ENCODE measurements at places on chromosomes 5 and 9. TPM values are rescaled to one million over a fixed set of nuclear protein-coding genes. Genes with fewer than 3 reads are reported as not detected.

DNA sequence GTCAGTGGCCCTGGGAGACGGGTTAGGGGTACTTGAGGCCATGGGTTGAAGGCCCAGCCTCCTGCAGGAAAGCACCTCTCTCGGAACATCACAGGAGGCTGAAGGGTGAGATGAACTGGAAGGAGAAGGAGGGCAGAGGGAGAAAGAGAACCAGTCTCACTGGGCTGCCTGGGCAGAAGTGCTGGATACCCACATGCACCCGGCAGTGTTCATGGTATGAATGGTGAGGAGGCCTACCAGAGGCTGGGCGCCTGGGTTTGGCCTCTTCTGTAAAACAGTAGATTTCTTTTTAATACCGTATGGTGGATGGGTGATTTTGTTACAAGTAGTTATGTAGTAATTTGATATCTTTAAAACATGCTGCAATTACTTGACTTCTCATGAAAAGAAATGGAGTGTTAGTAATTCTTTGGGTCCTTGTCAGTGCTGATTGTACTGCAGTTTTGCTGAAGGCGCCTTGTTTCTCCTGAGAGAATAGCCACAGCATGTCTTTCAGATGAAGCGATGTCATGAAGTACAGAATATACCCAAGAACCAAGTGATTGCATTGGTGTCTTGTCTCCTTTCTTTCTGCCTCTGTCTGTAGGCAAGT lies 258.6 kb downstream of the FANCC start:
- DNase-seq: peak; percentile 40

DNA sequence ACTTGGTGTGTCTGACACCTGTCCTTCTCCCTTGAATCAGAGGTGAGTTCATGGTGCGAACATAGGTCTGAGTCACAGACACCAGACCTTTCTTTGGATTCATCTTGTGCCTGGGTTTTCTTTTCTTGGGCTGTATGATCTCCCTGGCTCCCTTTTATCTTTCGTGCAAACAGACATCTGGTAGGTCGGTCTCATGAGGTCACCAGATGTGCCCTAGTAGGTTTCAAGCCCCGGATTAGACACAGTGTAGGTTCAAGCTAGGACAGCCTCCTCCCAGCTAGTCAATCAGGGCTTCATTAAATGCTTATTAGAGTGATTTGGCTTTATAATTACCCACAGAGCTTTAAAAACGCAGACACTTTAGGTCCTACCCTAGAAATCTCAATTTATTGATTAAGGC lies 106.0 kb upstream of the MYO10 start:
- DNase-seq: no peak

DNA sequence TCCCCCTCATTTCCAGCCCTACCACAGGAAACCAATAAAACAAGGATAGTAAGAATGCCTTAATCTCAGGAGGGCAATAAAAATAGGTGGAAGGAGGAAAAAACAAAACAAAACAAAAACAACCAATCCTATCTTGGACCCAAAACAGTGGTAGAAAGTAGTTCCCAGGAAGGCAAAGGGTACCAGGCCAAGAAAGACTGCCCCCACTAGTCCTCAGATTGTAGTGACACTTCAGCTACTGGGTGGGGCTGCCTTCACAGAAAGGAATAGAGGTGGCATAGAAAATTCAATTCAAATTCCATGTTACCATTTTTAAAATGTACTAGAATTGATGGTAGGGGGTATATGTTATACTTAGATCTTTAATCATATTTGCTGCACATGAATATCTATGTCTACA lies 59.3 kb downstream of the DPYSL3 start:
- no peak for DNase-seq

DNA sequence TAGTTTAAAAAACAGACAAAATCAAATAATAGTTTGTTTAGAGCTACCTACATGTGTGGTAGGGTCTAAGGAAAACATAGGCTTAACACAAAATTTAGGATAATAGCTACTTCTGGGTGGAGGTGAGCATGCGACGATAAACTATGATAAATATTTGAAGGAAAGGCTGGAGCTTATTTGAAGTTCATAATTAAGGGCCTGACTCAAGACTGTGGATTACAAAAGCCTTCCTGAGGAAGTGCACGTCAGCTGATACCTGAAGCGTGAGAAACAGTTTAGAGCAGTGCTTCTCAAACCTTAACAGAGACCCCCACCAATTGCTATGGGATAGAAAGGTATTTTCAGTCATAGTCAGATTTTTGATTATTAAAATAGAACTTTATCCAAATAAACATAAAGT lies 20.4 kb upstream of the UBLCP1 start:
- DNase-seq: peak; percentile 8

- no peak for DNase-seq
These were observed 19.0 kb downstream of the ABL1 start for GRCh38 chr9:130854092-130854491.

The SELENOP gene
- 439 TPM for total RNA-seq

The SAXO1 gene
- 0.54 TPM for total RNA-seq

The SLC1A3 gene
- total RNA-seq: 21.0 TPM

DNA sequence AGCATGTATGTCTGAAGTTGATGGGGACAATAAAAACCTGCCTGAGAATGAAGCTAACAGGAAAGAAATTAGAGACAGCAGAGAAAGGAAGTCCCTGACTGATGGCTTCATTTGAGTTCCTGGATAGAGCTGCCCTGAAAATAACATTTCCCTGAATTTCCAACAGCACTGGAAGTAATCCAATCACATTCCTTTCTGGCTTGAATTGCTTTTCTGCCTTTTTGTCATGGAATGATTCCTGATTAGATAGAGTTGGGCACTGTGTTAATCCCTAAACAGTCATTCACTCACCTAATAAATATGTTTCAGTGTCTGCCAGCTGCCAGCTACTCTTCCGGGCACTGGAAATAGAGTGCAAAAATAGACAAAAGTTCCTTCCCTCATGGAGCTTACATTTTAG lies 30.0 kb upstream of the SH3RF2 start:
- DNase-seq: no peak

DNA sequence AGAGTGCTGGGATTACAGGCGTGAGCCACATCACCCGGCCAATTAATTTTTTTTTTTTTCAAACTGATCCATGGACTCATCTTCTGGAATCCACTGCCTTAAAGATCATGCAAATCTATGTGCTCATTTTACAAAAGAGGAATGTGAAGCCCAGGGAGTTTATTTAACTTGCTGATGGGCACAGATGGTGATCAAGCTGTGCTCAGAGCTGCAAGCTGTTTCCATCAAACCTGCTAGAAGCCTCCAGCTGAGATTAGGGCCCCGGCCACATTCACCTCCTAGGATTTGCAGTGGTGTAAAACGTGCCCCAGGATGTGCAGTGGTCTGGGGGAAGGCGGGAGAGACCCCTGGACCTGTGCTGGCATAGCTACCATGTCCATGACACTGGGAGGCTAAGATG lies 56.1 kb upstream of the TUT7 start:
- no peak for DNase-seq

DNA sequence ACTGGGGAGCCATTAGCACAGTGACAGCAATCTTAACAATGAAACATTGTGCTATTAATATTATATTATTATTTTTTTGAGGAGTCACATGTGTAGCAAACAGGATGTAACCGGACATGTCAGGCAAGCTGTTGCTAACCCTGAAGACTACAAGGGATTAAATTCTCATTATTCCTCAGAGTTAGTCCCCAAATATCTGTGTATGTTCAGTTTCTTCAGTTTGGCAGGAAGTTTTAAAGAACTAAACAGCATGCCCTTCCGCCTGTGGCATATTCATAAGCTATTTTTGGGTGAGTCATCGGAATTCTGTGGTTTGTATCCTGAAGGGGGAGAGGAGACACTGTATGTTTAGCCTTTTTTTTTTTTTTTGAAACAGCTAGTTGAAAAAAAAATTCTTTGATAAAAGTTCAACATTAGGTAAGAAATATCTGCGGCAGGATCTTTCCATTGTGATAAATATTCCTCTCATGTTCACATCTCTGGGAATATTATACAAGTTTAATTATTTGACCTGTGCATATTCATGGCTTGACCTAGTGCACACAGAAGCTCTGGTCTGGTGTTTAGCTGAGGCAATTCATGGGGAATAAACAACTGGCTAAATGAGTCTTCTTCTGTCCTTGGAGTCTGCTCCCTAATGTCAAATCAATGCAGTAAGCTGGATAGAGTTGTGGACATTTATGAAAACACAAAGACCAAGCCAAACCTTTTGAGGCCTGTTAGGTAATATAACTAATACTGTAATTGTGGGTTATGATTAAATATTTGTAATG lies 202.7 kb upstream of the CDKN2B start:
- peak; percentile 9 for DNase-seq

The RGS14 gene
- 28.8 TPM for total RNA-seq

The CNTNAP3 gene
- 10.6 TPM for total RNA-seq
